ENCODE measurements at places on chromosomes 2 and 18.

GRCh38 chr2:37325625-37326071 is 1.0 kb upstream of the PRKD3 start:
- DNase-seq, result no peak

- DNase-seq, result peak; percentile 70
Measured at GRCh38 chr2:58571181-58571852, 330.2 kb upstream of the FANCL start.

DNA sequence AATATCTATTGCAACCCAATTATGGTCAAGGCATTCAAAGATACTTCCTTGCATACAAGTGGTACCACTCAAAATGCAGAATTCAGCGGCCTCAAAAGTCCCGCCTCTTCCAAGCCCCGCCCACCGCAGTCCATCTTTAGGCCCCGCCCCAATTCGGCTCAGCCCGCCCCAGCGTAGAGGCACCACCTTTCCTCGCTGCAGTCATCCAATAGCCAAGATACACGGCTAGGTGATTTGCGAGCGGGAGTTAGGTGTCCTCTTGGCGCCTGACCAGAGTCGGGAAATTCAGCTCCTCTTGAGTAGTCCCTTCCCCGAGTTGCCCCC is 431 bp upstream of the SEC11C start:
- no peak for DNase-seq

GRCh38 chr2:68749345-68749744 is 14.7 kb downstream of the ARHGAP25 start:
- DNase-seq, result no peak

GRCh38 chr2:101806701-101807100 is 109.2 kb downstream of the MAP4K4 start:
- no peak for DNase-seq

DNA sequence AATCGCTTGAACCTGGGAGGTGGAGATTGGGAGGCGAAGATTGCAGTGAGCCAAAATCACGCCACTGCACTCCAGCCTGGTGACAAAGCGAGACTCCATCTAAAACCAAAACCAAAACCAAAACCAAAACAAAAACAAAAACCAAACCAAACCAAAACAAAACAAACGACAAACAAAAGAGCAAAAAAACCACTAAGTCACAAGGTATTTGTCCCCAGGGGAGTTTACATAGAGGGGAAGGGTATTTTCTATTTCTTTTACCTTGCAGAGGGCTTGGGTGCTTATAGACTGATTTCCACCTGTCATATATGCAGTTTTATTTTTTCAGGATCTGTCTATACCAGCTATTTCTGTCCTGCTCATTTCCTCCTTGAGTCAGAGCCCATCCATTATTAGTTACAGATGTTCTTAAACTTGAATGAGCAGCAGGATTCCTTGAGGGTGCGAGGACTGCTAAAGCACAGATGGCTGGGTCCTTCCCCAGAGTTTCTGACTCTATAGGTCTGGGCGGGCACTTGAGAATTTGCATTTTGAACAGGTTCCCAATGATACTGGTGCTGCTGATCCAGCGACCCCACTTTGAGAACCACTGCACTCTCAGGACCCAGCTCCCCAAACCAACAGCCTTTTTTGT is 102.2 kb upstream of the UXS1 start:
- DNase-seq, result no peak

DNA sequence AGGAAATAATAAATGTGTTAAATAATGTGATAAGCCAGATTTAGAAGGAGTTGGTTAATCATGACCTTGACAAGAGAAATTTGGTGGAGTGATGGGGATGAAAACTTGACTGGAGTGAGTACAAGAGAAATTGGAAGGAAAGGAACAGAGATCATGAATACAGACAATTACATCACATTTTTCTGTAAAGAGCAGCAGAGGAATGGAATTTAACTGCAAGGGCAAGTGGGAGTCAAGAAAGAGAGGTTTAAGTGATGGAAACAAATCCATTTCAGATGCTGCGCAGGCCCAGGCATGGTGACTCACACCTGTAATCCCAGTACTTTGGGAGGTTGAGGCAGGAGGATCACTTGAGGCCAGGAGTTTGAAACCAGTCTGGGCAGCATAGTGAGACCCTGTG is 46.7 kb downstream of the ICA1L start:
- DNase-seq, result no peak

- DNase-seq, result no peak
Measured at GRCh38 chr2:79638954-79639353, 126.1 kb downstream of the CTNNA2 start.

GRCh38 chr18:39350945-39351344 is 1785.3 kb upstream of the CELF4 start:
- DNase-seq, result no peak

- DNase-seq, result peak; percentile 48
Measured at GRCh38 chr2:39124746-39125057, 3.9 kb upstream of the SOS1 start.

GRCh38 chr2:186440506-186440905 is 45.6 kb upstream of the ZC3H15 start:
- no peak for DNase-seq

DNA sequence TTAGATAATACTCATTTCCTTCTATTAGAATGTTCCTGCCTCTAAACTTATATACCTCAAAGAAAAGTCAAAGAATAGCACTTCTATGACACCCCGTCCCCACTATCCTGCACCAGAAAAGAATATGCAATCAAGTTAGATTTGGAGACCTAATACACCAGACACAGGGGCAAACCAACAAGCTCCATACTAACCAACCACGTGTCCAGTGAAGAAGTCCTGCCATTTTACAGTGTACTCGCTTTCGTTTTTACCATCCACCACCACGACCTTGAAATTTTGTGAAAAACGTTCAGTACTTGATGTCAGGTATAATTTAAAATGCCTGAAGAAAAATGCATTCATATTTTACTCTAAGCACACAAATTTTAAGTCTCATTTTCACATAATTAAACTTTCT is 19.1 kb downstream of the ADAM17 start:
- DNase-seq, result no peak

DNA sequence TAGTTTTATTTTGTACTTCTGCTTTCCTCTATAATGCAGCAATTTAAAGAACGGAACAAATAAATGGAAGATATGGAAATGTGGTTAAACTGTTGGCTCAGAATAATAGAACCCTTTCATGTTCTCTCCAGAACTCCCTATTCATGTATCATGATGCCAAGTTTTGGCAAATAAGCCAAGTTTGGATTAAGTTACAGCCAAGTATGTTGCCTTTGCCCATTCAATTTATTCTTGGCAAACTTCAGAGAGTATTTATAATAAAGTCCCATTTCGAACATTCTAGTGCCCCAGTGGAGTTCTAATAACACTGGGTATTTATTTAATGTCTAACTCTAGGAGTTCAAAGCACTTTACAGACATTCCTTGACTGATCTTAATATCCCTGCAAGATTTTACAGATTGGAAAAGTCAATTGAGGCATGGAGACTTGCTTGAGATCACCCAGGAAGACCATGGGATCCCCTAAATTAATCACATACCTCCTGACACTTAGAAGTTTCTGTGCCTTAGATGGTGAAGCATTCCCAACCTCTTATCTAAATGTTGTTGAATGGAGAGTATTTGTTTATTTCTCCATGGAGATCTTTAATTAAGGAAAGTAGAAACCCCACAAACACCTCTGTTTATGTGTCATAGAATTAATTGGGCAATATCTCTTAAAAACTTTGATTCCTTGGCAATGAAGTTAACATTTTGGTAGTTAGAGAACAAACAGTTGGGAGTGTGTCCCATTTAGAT is 106.7 kb downstream of the ACKR3 start:
- no peak for DNase-seq

- no peak for DNase-seq
Measured at GRCh38 chr2:232876161-232876977, 6.3 kb downstream of the SNORC start.

GRCh38 chr2:18959952-18960717 is 370.8 kb upstream of the NT5C1B start:
- DNase-seq, result no peak

- DNase-seq, result no peak
Measured at GRCh38 chr2:138503087-138503442, 1.5 kb downstream of the SPOPL start.

Measured in NCI-H524 treated with DMSO at 0.1 percent for 48 hours (cell line).